Activated T-helper 1 cell treated with anti-CD3 and anti-CD28 coated beads, Interleukin-12 subunit alpha, Interleukin-12 subunit beta, Interleukin-2, Interleukin-4 antibody, amounts not matched to agents 30 ng/mL and 10 ng/mL and 1 ng/mL, durations not matched to agents 14 hours and 24 hours and 36 hours (primary cell): ENCODE measurements at places on chromosomes 4 and X.

- no peak for DNase-seq
- H3K27ac ChIP-seq: no peak overlapping the region
- no peaks in the 10 kb centered on the region for H3K4me1 ChIP-seq
- no peaks in the 10 kb centered on the region for H3K27me3 ChIP-seq
- no peak overlapping the region for H3K4me3 ChIP-seq
Measured at GRCh38 chr4:90982813-90983212, 855.6 kb downstream of the CCSER1 start.

GRCh38 chrX:46582325-46582724 lies 8.8 kb downstream of the CHST7 start:
- peaks cover 19% of the 10 kb centered on the region for H3K36me3 ChIP-seq
- H3K4me1 ChIP-seq: peaks cover 18% of the 10 kb centered on the region
- no peak for DNase-seq
- H3K27me3 ChIP-seq: no peaks in the 10 kb centered on the region
- H3K27ac ChIP-seq: no peak overlapping the region
- no peak overlapping the region for H3K4me3 ChIP-seq

DNA sequence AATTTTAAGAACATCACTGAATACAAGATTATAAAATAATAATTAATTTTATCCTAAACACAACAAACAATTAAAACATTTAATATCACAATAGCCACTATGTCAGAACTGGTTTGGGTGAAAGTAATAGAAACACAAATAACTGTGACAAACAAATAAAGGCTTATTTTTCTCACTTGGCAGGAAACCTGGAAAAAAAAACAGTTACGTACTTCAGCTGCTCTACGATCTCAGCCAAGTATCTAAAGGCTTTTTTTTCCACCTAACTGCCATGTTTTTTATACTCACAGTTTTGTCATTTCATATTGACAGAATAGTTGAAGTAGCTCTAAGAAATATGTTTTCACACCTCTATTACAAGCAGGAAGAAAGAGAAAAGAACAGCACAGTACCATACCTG lies 284.8 kb upstream of the INTU start:
- DNase-seq: no peak
- no peak overlapping the region for H3K4me3 ChIP-seq
- no peak overlapping the region for H3K27ac ChIP-seq
- no peaks in the 10 kb centered on the region for H3K27me3 ChIP-seq
- H3K4me1 ChIP-seq: no peaks in the 10 kb centered on the region
- no peaks in the 10 kb centered on the region for H3K36me3 ChIP-seq

DNA sequence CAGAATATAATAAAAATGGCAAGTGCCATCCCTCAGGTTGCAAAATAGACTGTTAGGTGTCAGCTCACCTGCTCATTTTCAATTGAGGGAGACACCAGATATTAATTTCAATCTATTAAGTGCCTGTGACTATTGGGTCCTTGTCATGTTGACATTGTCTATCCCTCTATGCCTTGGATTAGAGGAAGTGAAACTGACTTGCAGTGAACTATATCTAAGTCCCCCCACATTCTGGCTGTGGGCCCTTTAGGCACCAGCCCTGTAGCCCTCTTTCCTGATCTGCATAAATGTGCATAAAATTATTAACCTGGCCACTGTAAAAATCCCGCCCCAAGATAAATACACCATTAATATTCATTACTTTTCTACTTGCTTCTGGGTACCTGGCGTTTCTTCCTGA lies 293.0 kb upstream of the CLNK start:
- H3K27me3 ChIP-seq: peaks cover 2% of the 10 kb centered on the region
- H3K4me3 ChIP-seq: no peak overlapping the region
- no peak for DNase-seq
- H3K27ac ChIP-seq: no peak overlapping the region
- H3K4me1 ChIP-seq: no peaks in the 10 kb centered on the region
- H3K36me3 ChIP-seq: no peaks in the 10 kb centered on the region

GRCh38 chr4:7924163-7924562 lies 15.5 kb downstream of the AFAP1 start:
- DNase-seq: no peak
- no peaks in the 10 kb centered on the region for H3K36me3 ChIP-seq
- no peaks in the 10 kb centered on the region for H3K4me1 ChIP-seq
- H3K4me3 ChIP-seq: no peak overlapping the region

DNA sequence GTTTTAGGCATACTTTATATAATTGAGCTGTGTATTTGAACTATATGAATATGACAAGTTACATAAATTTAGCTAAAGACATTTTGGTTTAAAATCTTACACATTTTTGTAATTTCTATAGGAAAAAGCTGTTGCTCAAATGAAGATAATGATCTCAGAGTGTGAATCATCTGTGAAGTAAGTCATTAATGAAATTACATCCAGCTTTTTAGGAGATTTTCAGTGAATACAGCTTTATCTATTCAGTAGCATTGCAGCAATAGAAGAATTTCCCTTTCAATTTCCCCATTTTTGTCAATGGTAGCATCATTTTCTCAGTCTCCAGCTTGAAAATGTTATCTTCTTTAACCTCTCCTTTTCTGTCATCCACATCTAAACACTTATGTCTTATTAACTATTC lies 59.5 kb downstream of the CEP135 start:
- no peak overlapping the region for H3K4me3 ChIP-seq
- H3K27me3 ChIP-seq: no peaks in the 10 kb centered on the region
- H3K4me1 ChIP-seq: peaks cover 6% of the 10 kb centered on the region
- H3K27ac ChIP-seq: no peak overlapping the region
- peaks cover 49% of the 10 kb centered on the region for H3K36me3 ChIP-seq

DNA sequence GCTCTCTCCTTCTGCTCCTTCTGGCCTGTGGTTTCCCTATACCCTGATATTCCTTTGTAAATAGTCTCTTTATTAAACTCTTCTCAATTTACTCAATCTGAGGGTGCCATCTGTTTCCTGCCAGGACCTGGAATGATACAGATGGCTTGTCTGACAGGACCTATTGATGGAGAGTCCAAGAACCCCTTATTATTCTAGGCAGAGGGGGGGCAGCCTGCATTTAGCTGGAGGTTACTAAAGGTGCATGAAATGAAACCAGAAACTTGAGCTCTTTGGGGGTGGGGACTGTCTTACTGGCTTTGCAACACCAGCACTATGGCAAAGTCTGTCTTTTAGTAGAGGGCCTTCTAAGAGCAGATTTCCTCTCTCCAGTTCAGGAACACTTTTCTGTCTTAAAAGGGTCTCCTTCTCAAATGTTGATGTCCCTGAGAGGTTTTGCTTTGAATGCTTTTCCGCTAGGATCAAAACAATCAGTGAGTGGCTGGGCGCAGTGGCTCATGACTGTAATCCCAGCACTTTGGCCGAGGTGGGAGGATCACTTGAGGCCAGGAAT lies 162.5 kb upstream of the MED14 start:
- no peak for DNase-seq
- no peak overlapping the region for H3K27ac ChIP-seq
- H3K4me3 ChIP-seq: no peak overlapping the region
- H3K4me1 ChIP-seq: no peaks in the 10 kb centered on the region
- H3K36me3 ChIP-seq: no peaks in the 10 kb centered on the region

DNA sequence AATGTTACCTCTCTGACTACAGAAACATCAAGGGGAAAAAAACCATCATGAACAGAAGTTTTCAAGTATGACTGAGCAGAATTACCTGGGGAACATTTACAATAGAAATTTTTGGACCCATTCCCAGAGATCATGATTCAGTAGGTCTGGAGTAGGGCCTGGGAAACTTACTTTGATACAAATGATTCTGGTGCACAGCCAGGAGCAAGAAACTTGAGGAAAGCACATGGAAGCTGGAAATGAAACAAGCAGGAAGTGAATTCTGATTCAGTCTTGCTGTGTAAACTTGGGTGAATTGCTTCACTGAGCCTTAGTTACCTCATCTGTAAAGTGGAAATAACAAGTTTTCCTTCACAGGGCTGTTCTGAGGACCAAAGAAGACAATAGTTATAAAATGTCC lies 192.5 kb upstream of the TAPT1 start:
- H3K4me1 ChIP-seq: no peaks in the 10 kb centered on the region
- no peak overlapping the region for H3K4me3 ChIP-seq
- H3K27me3 ChIP-seq: no peaks in the 10 kb centered on the region
- no peak overlapping the region for H3K27ac ChIP-seq
- H3K36me3 ChIP-seq: no peaks in the 10 kb centered on the region

- H3K4me3 ChIP-seq: no peak overlapping the region
- H3K36me3 ChIP-seq: no peaks in the 10 kb centered on the region
- no peaks in the 10 kb centered on the region for H3K27me3 ChIP-seq
- no peak for DNase-seq
- H3K27ac ChIP-seq: no peak overlapping the region
Measured at GRCh38 chrX:66674506-66674905, 35.6 kb upstream of the EDA2R start.

GRCh38 chrX:1528186-1528883 lies 8.7 kb downstream of the P2RY8 start:
- DNase-seq: no peak
- no peak overlapping the region for H3K4me3 ChIP-seq
- no peaks in the 10 kb centered on the region for H3K27me3 ChIP-seq
- H3K36me3 ChIP-seq: peaks cover 8% of the 10 kb centered on the region

DNA sequence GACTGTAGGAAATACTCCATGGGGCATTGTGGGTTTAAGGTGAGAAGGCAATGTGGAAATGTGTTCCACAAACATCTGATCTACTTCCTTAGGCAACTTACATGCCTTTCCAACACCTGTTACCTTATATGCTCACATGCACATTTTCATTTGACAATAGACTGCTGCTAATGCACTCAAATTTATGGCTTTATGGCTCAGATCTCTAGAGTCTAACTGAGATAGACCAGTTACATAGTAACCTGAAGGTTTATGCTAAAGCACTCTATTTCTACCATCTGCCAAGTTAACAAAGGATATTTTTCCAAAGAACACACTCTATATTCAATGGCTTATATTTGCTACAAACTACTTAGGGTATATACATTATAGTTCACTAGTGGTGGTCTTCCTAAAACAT lies 969.0 kb downstream of the TECRL start:
- no peak overlapping the region for H3K27ac ChIP-seq
- no peaks in the 10 kb centered on the region for H3K36me3 ChIP-seq
- H3K27me3 ChIP-seq: no peaks in the 10 kb centered on the region
- no peaks in the 10 kb centered on the region for H3K4me1 ChIP-seq
- DNase-seq: no peak
- no peak overlapping the region for H3K4me3 ChIP-seq

- H3K4me1 ChIP-seq: no peaks in the 10 kb centered on the region
- H3K27ac ChIP-seq: no peak overlapping the region
- DNase-seq: no peak
- no peaks in the 10 kb centered on the region for H3K36me3 ChIP-seq
- no peaks in the 10 kb centered on the region for H3K27me3 ChIP-seq
Measured at GRCh38 chrX:32896088-32896487, 315.3 kb downstream of the DMD start.

- no peak overlapping the region for H3K27ac ChIP-seq
- DNase-seq: no peak
- no peaks in the 10 kb centered on the region for H3K4me1 ChIP-seq
Measured at GRCh38 chr4:100287534-100287933, 97.3 kb upstream of the DDIT4L start.

DNA sequence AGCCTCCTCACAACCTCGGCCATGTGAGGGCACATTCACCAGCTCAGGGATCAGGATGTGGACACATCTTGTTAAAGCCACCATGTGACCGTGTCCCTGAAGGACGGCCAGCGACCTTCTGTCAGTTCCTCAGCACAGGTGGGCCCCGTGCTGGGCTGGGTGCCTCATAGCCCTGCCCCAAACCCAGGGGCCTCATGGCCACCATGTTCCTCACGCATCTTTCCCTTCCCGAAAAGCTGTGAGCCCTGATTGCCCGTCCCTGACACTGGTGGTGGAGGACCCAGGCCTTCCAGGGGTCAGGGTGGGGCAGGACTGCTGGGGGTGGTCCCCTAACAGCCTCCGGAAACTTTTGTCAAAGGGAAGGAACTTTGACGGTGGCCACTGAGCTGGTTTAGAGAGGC lies 60.1 kb upstream of the ADRA2C start:
- H3K27me3 ChIP-seq: peaks cover 8% of the 10 kb centered on the region
- no peak overlapping the region for H3K27ac ChIP-seq
- H3K4me1 ChIP-seq: no peaks in the 10 kb centered on the region
- H3K36me3 ChIP-seq: no peaks in the 10 kb centered on the region
- no peak for DNase-seq
- H3K4me3 ChIP-seq: no peak overlapping the region

DNA sequence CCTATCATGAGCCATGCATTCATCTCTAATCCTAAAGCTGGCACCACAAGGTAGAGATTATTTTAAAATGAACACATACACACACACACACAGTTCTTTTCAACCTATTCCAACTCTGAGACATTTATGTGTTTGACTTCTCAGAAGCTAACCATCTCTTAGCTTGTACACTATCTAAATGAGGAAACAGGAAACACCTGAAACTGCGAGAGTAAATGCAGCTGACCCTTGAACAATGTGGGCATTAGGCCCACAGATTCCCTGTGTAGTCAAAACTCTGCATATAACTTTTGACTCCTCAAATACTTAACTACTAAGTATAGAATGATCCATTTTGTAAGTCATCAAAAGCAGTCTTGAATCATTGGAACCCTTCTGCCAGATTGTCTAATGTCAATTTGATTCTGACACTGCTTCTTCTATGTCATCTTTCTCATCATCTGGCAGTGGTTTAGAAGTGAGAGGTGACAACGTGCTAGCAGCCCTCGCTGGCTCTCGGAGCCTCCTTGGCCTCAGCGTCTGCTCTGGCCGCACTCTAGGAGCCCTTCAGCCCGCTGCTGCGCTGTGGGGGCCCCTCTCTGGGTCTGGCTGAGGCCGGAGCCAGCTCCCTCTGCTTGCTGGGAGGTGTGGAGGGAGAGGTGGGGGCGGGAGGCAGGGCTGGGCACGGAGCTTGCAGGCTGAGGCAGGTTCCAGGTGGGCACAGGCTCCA lies 21.4 kb upstream of the IL15 start:
- H3K27ac ChIP-seq: no peak overlapping the region
- H3K4me3 ChIP-seq: no peak overlapping the region
- no peaks in the 10 kb centered on the region for H3K4me1 ChIP-seq
- H3K27me3 ChIP-seq: no peaks in the 10 kb centered on the region
- H3K36me3 ChIP-seq: no peaks in the 10 kb centered on the region

- H3K4me3 ChIP-seq: no peak overlapping the region
- H3K4me1 ChIP-seq: no peaks in the 10 kb centered on the region
- no peaks in the 10 kb centered on the region for H3K27me3 ChIP-seq
- H3K36me3 ChIP-seq: no peaks in the 10 kb centered on the region
- DNase-seq: no peak
- no peak overlapping the region for H3K27ac ChIP-seq
Measured at GRCh38 chrX:139086246-139086645, 374.7 kb upstream of the FGF13 start.

DNA sequence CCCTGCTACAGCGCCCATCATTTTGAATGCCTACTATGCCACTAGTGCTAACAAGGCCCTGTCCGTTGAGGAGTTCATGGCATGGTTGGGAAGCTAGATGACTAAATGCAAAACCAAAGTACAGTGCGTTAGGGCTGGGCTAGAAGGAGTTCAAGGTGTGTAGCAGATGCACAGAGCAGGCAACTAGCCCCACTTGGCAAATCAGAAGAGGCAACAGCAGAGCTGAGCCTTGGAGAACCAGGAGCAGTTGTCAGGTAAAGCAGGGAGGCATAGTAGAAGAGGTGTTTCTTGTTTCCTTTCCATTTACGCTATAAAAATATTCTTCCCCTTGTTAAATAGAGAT lies 146.6 kb upstream of the CPEB2 start:
- H3K27ac ChIP-seq: peak overlapping the region; percentile 80
- no peak for DNase-seq
- no peaks in the 10 kb centered on the region for H3K27me3 ChIP-seq
- H3K4me1 ChIP-seq: peaks cover 55% of the 10 kb centered on the region
- H3K4me3 ChIP-seq: peak overlapping the region; percentile 43

GRCh38 chr4:139904406-139904805 lies 238.8 kb downstream of the MGST2 start:
- DNase-seq: no peak
- H3K4me1 ChIP-seq: peaks cover 31% of the 10 kb centered on the region
- no peak overlapping the region for H3K4me3 ChIP-seq
- H3K27ac ChIP-seq: no peak overlapping the region
- no peaks in the 10 kb centered on the region for H3K27me3 ChIP-seq
